ENCODE measurements at places on chromosomes 12 and 14.

- no peak for DNase-seq
Measured at GRCh38 chr12:52137746-52138145, 54.1 kb downstream of the KRT80 start.

DNA sequence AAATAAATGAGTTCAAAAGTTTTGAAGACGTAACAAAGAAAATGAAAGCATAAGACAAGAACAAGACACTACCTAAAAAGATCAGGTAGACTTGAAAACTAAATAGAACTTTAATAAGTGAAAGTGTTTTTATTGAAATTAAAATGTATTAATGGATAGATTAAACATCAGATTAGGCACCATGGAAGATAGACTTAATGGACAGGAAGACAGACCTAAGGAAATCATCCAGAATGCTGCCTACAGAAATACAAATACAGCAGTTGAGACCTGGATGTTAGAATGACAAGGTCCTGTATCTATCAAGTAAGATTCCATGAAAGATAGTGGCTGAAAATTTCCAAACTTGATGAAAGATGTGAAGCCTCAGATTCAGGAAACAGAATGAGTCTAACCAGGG is 11.5 kb downstream of the PLEKHH1 start:
- no peak for DNase-seq

DNA sequence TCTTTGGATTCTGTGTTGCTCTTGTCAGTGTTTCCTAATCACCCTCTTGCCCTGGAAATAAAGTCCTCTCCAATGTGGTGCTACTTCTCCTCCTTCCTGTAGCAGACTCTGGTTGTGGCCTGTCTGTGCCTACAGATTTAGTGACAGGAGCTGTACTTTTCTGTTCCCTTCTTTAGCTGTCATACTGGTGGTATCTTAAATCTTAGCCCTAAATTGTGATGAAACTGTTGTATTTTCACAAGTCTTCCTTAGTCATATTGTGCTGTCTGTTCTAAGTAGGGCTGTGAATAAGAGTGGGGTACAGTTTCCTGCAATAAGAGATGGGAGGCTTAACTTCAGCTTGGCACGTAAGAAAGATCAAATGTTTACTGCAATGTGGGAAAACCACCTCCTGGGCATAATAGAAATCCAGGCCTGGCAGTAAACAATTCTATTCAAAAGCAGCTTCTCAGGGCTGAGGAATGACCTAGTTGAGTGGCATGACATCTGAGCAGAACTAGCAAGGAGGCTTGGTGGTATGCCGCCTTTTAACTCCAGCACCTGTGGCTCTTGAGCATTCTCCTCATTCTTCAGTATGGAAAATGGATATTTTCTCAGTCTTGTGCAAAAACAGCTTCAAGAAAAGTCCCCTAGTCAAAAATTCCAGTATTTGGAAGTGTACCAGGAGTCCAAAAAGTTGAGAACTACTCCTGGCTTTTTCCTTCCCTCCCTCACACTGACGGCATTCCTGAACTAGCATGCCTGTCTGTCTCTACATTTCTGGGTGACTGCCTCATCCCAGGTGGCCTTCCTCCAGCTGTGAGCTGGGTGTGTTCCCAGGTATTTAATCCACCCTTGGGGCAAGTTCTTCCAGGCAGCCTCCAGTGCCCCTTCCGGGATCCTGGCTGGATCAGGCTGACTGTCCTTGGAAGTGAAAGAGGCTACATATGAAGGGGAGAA is 19.5 kb downstream of the ANO6 start:
- peak; percentile 20 for DNase-seq

DNA sequence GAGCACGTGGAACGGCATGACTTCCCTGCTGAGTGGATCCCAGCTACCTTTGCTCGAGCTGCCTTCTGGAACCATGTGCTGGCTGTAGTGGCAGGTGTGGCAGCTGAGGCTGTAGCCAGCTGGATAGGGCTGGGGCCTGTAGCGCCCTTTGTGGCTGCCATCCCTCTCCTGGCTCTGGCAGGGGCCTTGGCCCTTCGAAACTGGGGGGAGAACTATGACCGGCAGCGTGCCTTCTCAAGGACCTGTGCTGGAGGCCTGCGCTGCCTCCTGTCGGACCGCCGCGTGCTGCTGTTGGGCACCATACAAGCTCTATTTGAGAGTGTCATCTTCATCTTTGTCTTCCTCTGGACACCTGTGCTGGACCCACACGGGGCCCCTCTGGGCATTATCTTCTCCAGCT is 14.8 kb upstream of the ESPL1 start:
- no peak for DNase-seq

DNA sequence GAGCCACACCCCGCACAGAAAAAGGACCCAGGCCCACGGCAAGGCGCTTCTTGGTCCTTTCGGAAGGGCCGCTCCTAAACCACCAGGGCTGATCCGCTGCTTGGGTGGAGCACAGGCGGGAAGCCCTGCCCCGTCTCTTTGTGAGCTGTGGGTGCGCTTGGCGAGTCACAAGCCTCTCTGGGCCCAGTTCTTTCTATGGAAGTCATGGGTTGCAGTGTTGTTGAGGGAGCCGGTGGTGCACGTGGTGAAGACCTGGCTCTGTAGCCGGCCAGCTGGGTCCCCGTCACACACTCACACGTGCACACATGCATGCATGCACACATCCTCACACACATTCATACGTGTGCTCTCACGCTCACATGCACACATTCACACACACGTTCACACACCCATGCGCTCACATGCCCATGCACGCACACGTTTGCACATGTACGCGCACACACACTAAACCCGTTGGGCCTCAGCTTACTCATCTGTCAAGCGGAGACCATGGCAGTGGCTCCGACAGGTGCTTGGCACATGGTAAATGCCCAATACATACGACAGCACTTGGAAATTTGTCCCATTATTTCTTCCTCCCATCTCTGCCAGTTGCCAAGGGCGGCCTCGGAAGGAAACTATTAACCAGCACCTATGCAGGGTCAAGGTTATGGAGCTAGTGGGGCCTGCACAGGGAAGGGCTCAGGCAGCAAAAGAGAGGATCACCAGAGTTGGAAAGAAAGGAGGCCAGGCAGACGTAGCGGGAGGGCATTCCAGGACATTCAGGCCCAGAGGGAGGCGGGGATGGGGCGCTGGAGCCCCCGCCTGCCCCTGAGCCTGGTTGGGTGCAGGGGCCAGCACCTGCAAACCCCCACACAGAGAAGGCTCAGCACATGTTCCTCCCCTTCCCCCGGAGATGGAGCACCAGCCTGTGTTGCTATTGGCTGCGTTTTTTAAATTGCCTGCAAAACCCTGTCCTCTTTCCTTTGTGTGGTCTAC is 96.9 kb downstream of the SETD3 start:
- no peak for DNase-seq

DNA sequence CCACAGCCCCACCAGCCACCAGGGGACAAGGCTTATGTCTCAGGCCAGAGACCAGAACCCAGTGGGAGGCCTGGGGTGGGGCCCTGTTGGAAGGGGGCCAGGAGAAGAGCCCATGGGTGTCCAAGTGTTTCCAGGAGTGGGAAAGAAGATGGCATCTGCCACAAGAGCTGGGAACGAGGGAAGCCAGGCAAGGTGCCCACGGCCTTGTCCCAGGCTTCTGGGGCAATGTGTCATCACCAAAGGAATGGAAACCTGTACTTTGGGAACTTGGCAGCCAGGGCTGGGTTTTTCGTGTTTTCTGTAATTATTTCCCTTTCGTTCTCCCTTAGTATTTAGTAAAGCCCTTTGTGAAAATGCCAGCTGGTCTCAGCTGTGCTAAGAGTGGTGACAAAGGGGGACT is 5.3 kb upstream of the PGF start:
- DNase-seq = no peak

- peak; percentile 60 for DNase-seq
Measured at GRCh38 chr14:35365130-35366055, 39.2 kb downstream of the NFKBIA start.

DNA sequence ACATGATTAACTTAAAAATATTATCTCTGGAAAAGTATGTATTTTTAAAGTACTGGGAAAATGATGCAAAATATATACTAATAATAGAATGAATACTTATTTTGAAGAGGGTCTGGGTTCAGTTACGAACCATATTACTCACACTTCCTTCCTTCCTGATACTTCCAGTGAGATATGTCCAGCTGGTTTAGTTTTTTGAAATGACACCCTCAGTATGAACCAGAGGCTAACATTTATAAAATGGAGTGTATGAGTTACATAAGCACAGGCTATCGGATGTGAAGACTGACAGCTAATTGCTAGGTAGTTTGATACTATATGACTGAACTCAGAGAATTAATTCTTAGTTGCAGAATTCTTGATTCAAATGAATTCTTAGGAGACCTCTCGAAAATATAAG is 122.9 kb downstream of the OTOGL start:
- DNase-seq = peak; percentile 40

DNA sequence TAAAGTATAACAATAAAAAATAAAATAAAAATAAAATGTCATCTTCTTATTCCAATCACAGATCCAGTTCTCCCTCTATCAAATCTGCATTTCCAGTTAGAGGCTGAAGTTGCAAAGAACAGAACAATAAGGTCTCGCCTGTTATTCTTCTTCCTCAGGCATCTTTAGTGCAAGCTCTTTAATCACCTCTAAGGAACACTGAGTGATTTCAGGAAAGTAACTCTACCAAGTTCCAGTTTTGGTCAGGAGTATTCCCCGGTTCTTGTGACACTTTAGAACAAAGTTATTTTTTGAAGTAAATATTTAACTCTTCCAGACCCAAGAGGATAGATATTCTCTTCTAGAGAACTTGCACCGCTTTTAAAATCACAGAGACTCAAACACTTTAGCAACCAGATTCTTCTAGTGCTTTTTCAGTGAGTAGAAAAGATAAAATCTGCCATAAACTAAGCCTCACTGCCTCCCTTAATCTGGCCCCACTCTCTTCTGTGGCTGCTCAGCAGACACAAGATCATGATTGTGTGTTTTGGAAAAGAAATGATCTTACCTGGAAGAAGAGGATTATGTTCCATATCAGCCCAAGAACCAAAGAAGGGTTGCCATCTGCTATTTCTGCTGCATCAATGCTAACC is 57.9 kb upstream of the DICER1 start:
- no peak for DNase-seq

GRCh38 chr14:72901361-72901760 is 7.5 kb upstream of the DPF3 start:
- DNase-seq = no peak

DNA sequence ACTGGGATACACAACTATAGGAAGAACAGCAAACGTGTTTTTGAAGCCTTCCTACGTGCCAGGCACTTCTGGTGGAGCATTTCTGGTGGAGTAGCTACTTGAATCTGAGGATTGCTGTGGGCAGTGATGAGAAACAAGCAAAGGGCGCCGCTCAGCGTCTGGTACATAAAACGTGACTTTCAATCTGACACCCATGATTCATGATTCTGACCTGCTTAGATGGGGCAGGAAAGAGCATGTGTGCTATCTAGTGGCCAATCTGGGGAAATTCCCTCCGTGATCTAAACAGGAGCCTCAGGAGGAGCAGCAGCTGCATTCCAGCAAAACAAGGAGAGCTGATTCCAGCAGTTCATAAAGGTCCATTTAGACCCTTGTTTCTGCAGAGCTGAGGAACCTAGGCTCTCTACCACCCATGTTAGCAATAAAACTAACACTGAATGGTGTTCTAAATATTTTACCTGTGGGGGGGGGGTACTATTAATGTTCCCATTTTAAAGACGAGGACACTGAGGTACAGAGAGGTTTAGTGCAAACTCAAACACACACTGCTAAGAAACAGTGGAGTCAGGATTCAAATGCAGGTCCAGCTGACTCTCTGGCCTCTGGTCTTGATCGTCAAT is 37.8 kb downstream of the PAH start:
- DNase-seq = peak; percentile 63

- no peak for DNase-seq
Measured at GRCh38 chr14:91311284-91311662, 66.8 kb upstream of the GPR68 start.

DNA sequence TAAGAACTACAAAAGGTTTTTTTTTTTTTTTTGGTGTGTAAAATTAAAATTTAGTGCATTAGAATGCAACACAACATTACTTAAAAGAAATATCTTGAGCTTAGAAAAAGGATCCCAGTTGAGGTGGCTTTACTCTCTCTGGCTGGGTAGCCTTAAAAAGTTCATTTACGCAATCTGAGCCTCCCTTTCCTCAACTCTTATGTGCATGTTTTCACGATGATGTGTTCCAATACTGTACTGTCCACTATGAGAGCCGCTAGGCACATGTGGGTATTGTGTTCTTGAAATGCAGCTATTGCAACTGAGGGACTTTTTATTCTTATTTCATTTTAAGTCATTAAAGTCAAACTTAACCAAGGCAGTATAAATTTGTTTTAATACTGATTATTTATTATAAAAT is 460.9 kb upstream of the SYT1 start:
- DNase-seq = no peak

DNA sequence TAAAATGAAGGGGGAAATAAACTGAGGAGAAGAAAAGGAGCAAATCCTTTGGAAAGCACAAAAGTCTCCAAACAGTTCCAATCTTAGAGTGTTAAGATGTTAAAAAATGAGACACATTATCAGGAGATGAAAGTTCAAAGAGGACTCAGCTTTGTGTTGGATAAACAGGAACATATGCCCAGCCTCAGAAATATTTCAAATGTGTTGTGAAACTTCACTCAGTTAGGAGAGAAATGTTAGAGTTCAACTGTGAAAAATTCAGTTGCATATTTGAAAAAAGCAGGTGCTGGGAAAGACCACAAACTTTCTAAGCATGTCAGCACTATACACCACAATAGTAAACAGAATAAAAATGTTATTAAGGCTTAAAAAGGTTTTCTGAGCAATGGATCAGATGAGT is 136.8 kb upstream of the PRKD1 start:
- DNase-seq = no peak

DNA sequence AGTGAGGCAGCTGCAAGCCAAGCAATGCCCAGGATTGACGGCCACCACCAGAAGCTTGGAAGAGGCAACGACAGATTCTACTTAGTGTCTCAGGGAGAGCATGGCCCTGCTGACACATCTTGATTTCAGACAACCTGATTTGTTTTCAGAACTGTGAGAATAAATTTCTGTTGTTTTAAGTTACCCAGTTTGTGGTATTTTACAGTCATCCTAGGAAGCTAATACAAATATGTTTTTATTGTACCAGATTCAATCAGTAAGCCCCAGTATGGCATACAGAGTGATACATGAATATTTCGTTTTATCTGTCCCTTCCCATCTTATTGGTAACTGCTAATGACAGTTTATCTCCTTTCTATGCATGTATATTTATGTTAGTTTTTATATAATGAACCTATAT is 62.3 kb downstream of the SAMD4A start:
- DNase-seq = no peak

- DNase-seq = no peak
Measured at GRCh38 chr12:68349921-68350606, 17.9 kb upstream of the MDM1 start.

- no peak for DNase-seq
Measured at GRCh38 chr12:53603196-53603595, 23.0 kb downstream of the ATF7 start.
